ENCODE measurements at places on chromosomes 6 and 20.

DNA sequence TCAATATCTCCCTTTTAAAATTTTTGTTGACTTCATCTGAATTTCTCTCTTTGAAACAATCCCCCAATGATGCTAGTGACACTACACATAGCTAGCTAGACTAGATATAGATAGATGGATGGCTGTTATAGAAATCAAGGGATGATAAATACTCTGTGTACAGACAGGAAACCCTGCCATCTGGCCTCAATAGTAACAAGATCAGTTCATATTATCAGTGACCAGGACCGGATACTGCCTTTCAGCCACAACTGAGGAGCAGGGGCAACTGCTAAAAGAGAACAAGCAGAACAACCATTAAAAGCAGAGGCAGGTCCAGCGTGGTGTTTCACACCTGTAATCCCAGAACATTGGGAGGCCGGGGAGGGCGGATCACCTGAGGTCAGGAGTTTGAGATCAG is 118.3 kb upstream of the FAM184A start:
- no peak for DNase-seq

GRCh38 chr6:45969883-45970282 is 45.8 kb downstream of the CLIC5 start:
- no peak for DNase-seq

DNA sequence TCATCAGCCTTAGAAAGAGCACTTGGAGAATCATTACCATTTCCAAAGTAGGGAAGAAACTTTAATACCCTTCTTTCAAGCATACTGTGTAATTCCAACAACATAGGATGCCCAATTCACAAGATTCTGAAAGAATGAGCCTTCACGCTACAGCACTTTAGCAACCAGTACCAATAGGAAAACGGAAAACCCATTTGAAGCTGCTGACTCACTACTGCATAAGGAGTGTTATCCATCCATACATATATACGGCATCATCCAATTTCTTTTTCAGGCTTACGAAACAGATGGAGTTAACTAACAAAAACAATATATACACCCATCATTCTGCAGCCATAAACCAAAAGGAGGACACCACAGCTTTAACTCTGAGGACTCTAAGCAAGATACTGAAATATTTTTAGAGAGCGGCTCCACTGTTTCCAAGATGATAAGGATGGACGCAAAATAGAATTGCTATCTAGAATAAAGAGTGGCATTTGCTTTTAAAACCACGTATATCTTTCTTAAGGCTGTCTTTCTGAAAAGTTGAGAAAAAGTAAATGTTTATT is 24.9 kb downstream of the FYN start:
- no peak for DNase-seq

- peak; percentile 16 for DNase-seq
These were observed 14.8 kb upstream of the SERPINB9 start for GRCh38 chr6:2917801-2918445.

DNA sequence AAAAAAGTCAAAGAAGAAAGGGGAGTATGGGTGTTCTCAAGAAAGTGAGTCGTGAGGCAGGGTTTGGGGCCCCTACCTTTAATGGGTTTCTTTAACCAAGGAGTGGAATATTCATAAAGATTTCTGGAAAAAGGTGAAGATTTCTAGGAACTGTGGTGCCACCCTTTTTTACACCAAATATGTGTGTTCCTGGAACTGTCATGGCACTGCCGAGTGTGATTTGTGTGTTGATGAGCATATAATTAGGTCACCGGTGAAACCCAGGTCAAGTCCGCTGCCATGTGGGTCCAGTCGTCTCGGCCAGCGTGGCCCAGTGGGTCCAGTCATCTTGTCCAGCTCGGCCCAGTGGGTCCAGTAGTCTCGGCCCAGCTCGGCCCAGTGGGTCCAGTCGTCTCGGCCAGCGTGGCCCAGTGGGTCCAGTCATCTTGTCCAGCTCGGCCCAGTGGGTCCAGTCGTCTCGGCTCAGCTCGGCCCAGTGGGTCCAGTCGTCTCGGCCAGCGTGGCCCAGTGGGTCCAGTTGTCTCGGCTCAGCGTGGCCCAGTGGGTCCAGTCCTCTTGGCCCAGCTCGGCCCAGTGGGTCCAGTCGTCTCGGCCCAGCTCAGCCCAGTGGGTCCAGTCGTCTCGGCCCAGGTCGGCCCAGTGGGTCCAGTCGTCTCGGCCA is 8.3 kb upstream of the EEF1A2 start:
- no peak for DNase-seq

DNA sequence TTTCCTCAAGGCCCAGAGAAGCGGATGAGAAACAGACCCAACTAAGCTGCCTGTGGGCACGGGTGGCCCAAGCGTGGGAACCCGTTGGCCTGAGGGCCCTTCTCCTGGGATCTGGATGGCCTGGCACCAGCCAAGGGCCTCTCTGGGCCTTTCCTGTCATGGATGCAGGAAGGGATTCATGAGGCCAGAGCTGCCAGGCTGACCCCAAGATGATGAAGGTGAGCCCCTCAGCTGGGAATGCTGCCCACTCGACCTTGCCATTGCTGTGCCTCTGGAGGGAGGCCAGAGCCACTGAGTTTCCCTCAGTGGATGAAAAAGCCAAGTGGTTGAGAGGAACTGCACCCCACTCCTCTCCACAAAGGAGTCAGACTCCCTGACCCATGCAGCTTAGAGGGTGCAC is 171.2 kb downstream of the VEGFA start:
- no peak for DNase-seq

- no peak for DNase-seq
These were observed 1395.9 kb downstream of the EPHA7 start for GRCh38 chr6:92023410-92023966.

- DNase-seq: no peak
These were observed 456.0 kb upstream of the PTCHD4 start for GRCh38 chr6:48567016-48567415.

DNA sequence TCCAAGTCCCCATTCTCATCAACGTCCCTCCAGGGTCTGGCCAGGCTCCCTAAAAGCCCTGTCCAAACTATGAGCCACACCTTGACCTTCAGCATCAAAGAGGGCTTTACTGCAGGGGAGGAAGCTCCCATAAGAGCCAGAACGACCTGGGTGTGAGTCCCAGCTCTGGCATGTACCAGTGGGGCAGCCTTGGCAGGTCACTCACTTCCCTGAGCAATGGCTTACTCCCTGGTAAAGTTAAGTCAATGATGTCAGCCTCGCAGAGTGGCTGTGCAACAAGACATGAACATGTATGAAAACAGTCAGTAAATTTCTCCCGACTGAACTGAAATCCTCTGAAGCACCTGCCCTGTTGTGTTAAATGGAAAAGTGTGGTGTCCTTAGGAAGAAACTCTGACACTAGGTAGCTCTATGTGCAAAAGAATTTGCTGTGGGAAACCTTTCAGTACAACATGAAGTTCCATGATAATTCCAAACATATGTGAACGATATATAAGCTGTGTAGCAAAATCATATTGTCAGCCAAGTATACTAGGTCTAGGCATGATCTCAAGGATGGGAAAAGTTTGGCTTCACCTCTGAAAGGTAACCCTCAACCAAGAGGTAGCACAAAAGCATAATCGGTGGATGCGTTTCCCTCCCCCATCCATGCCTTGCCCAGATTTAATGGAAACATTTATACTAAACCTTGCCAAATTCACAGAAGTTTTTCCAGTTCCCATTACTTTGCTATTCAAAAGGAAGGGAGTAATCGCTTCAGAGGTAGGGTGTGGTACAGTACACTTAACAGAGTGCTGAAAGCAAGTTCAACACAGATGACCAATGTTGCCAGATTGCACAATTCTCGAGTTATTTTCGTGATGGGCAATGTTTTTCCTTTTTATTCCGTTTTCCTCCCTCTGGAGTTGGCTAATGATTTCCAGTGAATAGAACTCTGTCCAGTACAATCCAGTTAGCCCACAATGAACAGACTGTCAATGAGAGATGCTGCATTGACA is 49.0 kb upstream of the RANBP9 start:
- no peak for DNase-seq

- DNase-seq: no peak
These were observed 519.5 kb downstream of the PHF3 start for GRCh38 chr6:64155063-64155462.

- DNase-seq: no peak
These were observed 265.5 kb downstream of the ZFAND3 start for GRCh38 chr6:38085031-38085430.

GRCh38 chr20:44598423-44599305 is 16.3 kb downstream of the PKIG start:
- no peak for DNase-seq

DNA sequence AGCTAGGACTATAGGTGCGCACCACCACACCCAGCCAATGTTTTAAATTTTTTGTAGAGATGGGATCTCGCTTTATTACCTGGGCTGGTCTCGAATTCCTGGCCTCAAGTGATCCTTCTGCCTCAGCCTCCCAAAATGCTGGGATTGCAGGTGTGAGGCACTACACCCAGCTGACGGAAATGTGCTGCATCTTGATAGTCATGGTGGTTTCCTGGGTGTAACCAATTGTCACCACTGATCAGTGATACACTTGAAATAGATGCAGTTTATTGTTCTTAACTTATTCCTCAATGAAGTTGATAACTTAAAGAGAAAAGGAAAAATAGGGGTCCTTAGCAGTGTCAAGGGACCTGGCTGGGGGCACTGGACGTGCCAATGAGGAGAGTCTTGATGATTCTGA is 92.4 kb downstream of the PPP1R14C start:
- no peak for DNase-seq
